ENCODE measurements at places on chromosomes 1 and 21.

DNA sequence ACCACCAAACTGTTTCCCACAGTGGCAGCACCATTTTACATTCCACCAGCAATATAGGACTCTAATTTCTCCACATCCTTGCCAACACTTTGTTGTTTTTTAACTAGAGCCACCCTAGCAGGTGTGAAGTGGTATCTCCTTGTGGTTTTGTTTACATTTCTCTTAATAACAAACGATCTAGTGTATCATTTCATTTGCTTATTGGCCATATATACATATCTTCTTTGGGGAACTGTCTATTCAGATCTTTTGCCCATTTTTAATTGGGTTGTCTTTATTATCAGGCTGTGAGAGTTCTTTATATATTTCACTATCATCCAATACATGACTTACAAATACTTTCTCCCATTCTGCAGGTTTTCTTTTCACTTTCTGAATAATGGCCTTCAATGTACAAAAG lies 18.0 kb downstream of the TRIM33 start:
- no peak for DNase-seq

DNA sequence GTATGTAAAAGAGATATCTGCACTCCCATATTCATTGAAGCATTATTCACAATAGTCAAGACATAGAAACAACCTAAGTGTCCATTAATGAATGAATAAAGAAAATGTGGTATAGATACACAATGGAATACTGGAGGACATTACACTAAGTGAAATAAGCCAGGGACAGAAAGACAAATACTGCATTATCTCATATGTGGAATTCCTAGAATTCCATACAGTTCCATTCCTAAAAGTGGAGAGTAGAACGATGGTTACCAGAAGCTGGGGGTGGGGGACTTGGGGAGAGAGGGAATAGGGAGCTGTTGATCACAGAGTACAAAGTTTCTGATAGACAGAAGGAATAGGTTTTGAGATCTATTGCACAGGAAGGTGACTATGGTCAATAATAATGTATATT lies 7.4 kb downstream of the TMED5 start:
- DNase-seq = no peak

DNA sequence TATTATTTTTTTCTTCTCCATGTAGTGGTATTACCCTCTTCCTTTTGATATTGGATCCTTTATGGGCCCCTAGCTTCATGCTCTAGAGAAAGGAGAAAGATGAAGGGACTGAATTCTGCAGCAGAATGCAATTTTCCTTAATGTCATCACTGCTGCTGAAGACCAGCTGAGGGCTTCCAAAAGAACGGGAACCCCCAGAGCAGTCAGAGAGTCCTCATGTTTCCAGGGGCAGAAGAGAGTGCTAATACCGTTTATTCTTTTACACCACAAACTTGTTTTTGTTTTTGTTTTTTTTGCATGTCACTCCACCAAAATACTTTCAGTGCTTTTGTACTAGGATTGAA lies 21.1 kb upstream of the TBX15 start:
- DNase-seq = no peak

GRCh38 chr1:220239966-220240365 lies 32.3 kb downstream of the RAB3GAP2 start:
- no peak for DNase-seq

- DNase-seq = no peak
These were observed 45.1 kb downstream of the WNT9A start for GRCh38 chr1:227902641-227902990.

DNA sequence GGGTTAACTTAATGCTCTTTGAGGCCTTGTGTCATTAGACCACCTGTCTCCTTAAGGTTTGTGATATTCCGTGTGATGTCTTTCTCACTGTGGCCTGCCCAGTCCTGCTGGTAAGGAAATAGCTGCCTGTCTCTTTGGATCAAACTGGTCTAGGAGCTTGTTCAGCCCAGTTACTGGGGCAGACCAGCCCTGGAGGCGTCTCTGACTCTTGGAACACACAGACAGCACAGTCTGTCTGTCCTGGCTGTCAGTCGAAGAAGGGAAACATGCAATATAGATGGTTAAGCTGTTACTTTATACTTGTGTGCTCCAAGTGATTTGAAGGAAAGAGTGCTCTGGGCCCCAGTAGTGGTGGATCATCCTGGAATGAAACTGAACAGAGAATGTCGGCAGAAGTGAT lies 20.4 kb downstream of the PBX1 start:
- no peak for DNase-seq

- DNase-seq = no peak
These were observed 1280.1 kb downstream of the KCNT2 start for GRCh38 chr1:195328102-195328501.

GRCh38 chr1:115105831-115106230 lies 16.5 kb upstream of the TSPAN2 start:
- DNase-seq = no peak

GRCh38 chr1:53576381-53576801 lies 117.2 kb downstream of the DMRTB1 start:
- DNase-seq = no peak

- DNase-seq = no peak
These were observed 20.2 kb downstream of the S100A16 start for GRCh38 chr1:153592748-153593147.

DNA sequence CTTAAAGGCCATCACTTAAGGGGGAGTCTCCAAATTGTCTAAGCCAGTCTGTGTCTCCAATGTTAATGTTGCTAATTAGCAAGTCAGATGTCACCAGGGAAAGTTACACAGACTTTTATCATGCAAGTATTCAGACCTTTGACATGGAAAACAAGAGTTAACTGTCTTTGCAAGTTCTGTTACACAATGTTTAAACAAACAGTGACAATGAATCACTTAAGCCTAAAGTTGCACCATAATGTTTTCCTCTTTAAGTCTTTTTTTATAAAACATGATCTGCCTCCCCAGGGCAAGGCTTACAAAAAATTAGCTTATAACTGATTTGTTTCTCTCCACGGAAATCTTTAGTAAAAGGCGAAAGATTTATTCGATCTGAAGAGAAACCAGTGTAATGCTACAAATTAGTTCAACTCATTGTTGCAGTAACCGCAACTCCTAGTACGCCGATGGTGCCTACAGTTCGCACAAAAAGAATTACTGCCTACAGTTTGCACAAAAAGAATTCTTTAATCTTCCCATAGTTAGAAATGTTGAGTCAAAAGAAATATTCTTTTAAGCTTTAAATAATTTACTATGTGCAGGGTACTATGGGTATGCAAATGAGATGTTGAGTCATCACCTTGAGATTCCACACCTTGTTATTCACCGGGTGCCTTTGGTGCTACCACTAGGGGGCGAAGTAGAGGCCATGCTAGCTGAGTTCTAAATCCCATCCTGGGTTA lies 45.3 kb downstream of the HHAT start:
- peak; percentile 60 for DNase-seq

- DNase-seq = no peak
These were observed 80.4 kb downstream of the ADARB1 start for GRCh38 chr21:45154511-45155508.

- no peak for DNase-seq
These were observed 157.8 kb downstream of the LHX8 start for GRCh38 chr1:75292013-75292412.

DNA sequence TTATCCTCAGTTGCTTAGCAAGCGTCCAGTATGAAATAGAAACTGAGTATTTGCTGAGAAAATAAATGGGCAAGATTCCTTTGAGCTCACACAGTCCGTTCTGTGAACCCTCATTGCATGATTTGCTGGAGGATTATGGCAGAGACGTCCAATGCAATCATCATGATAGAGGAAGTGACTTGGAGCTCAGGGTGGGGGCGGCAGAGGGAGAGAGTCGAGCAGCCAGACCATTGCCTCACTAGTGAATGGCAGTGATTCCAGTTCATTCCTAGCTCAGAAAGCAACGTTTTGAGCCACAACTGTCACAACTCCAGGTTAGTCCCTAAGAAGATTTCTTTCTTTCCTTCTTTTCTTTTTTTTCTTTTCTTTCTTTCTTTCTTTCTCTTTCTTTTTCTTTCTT lies 27.5 kb upstream of the COL9A2 start:
- DNase-seq = no peak

DNA sequence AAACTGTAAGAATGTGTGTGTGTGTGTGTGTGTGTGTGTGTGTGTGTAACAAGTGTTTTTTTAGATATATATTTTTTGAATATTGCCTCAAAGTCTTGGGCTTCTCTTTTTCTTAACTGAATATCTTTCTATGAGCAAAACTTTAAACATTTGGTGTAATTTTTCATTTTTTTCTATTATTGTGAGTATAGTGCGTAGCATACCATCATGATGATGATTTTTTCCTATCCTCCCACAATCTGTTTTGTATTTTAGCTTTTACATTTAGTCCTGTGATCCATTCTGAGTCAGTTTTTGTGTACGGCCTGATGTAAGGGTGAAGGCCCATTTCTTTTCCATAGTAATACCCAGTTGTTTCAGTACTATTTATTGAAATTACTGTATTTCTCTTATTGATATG lies 680.6 kb downstream of the TTLL7 start:
- no peak for DNase-seq

GRCh38 chr21:25887166-25887565 lies 152.4 kb downstream of the GABPA start:
- DNase-seq = no peak

- DNase-seq = no peak
These were observed 19.8 kb downstream of the SLC37A1 start for GRCh38 chr21:42533306-42533962.

- no peak for DNase-seq
These were observed 8.8 kb downstream of the FCRLB start for GRCh38 chr1:161730050-161730564.

GRCh38 chr1:214966346-214966745 lies 116.2 kb upstream of the KCNK2 start:
- no peak for DNase-seq

DNA sequence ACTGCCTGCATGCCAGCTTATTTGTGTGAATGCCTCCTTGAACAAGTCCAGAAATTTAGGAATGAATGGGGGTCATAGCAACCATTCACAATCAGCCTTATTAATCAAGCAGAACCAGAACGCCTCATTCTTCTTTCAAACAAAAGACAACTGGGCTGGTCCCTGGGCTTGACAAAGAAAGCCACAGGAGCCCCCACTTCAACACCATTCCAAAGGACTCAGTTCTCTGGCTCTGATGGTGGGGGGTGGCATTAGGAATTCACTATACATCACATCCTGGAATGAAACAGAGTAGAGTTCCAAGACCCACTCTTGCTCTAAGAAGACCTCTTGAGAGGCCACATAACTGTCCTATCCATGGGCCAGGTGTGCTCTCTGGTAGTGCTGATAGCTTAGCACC lies 186.6 kb upstream of the ST6GALNAC5 start:
- DNase-seq = no peak

DNA sequence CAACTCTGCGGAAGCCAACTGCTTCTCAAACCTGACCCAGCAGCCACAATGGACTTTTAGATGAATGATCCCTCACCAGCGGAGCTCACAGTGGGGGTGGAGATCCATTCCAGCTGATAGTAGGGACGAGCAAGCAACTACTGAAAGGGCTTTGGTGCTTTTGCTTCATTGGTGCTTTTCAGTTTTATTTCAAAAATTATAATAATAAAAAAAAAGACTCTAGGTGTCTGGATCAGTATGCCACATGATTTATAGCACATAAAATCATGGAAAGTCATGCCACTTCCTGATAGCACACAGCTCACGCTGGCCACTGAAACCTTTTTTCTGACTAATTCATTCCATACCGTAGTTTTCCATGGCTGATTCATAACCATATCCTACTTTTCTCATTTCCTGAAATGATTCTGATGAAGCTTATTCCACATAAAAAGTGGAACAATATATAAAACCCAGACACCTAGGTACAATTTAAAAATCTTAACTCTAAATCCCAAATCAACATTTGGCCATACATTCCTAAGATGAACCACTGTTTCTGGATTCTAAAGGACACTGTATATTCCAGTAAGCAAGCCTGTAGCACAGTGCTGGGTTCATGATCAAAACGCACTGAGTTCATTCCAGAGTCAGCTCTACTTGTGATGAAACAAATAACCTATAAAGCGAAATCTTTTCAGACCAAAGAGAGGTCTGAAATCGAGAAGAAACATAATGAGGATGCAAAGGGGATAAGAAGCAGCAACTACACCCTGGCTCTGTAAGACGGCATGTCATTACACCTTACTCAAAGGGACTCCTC lies 41.3 kb upstream of the KCNE1 start:
- no peak for DNase-seq

GRCh38 chr1:116433275-116434257 lies 60.5 kb downstream of the ATP1A1 start:
- no peak for DNase-seq

DNA sequence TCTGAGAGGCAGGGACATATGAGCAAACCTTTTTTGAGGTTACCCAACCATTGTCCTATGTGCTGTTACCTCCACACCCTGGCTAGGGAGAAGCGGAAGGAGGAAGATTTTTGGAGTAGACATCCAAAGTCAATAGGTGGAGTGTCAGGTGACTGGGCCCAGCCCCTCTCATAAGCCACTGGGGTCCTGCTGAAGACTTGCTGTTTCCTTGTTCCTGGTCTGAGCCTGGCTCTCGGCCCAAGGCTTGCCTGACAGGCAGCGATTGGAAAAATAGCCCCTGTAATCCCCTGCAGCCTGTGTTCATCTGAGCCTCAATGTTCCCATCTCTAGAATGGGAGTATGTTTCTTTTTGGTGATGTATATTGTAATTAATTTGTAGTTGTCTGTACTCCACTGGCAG lies 6.9 kb upstream of the PIGR start:
- no peak for DNase-seq

- no peak for DNase-seq
These were observed 593.2 kb downstream of the LRRIQ3 start for GRCh38 chr1:73604739-73605138.

DNA sequence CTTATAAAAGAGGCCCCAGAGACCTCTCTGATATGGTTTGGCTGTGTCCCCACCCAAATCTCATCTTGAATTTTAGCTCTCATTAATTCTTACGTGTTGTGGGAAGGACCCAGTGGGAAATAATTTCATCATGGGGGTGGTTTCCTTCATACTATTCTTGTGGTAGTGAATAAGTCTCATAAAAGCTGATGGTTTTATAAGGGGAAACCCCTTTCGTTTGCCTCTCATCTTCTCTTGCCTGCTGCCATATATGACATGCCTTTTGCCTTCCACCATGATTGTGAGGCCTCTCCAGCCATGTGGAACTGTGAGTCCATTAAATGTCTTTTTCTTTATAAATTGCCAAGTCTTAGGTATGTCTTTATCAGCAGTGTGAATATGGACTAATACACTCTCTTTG lies 22.5 kb upstream of the NEK7 start:
- DNase-seq = no peak

GRCh38 chr1:95402780-95403179 lies 168.8 kb downstream of the RWDD3 start:
- DNase-seq = no peak

DNA sequence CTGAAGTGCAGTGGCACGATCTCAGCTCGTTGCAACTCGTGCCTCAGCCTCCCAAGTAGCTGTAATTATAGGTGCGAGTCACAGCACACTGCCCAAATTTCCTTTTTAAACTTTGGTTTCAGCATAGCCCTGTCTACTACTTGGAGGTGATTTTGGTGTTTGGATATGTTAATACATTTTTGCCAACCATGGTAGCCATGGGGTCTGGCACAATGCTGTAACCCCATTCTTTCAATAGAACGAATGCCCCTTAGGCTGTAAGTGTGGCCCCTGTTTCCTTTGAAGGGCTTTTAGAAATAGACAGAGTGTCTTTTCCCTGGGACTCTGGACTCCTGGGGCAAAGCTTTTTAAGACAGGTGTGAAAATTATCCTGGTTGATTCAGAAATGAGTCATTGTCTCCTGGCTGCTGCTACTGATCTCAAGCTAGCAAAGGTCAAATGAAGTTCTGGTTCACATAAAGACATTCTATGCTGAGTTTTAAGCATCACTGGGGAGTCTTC lies 141.1 kb upstream of the RUNX1 start:
- no peak for DNase-seq
